Stimulated activated CD8-positive, alpha-beta memory T cell treated with anti-CD3 and anti-CD28 coated beads, Interleukin-7, amount 100 ng/mL, for 4 hours (primary cell): ENCODE measurements at places on chromosomes 7 and 10.
A peak's percentile ranks its signal among the peaks of the same experiment; 100 is the strongest.

GRCh38 chr10:114285961-114286441 is 46.9 kb downstream of the VWA2 start:
- no peak for DNase-seq

GRCh38 chr10:8039321-8039881 is 15.1 kb upstream of the GATA3 start:
- no peak for DNase-seq

- DNase-seq: no peak
These were observed 63.6 kb upstream of the IGFBP3 start for GRCh38 chr7:45984386-45985295.

DNA sequence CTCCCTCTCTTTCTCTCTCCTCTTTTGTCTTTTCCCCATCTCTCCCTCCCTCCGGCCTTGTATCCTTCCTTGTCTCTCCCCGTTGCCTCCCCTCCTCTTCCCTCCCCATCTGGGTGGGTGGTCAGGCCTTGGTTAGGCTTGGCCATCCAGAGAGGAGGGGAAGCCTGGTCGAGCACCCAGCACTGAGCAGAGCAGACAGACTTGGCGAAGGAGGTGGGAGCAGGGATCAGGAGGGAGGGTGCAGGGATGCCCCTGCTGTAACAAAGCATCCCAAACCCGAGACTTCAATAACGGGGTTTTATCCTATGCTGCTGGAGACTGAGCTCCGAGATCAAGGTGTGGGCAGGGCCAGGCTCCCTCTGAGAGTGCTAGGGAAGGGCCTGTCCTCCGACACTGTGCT is 97.3 kb downstream of the PAXIP1 start:
- no peak for DNase-seq

DNA sequence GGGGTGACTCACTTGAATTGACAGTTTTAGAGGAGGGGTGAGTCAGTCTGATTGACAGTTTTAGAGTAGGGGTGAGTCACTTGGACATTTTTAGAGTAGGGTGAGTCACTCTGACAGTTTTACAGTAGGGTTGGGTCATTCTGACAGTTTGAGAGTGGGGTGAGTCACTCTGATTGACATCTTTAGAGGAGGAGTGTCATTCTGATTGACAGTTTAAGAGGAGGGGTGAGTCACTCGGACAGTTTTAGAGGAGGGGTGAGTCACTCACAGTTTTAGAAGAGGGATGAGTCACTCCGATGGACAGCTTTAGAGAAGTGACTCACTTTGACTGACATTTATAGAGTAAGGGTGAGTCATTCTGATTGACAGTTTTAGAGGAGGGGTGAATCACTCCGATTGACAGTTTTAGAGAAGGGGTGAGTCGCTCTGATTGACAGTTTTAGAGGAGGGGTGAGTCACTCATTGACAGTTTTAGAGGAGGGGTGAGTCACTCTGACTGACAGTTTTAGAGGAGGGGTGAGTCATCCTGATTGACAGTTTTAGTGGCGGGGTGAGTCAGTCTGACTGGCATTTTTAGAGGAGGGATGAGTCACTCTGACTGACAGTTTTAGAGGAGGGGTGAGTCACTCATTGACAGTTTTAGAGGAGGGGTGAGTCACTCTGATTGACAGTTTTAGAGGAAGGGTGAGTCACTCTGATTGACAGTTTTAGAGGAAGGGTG is 595.9 kb downstream of the DNAJB6 start:
- no peak for DNase-seq

DNA sequence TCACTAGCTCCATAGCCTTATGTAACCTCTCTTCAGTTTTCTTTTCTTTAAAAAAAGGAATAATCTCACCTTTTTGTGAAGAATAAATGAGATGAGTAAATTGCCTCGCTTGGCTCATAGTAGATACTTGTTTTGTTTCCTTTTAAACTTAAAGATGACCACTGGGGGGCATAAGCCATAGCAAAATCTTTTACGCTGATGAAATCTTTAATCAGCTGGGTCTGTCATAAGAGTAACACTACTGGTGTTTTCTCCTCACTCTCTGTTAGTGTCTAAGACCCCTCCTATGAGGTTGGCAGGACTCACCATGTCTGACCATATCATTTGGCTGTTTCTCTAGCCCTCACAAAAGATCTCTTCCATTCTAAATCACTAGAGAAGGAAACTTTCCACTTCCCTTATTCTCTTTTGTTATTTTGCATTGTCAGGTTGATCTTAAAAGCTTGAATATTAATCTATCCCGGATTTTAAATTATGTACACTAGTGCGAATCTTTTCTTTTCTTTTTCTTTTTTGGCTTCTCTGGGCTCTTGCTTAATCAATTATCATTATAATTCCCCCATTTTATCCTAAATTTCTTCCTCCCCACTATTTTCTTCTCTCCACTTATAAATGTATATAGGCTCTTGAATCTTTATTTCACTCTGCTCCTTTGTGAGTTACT is 12.5 kb downstream of the STAG3 start:
- no peak for DNase-seq

- DNase-seq: no peak
These were observed 39.6 kb upstream of the CNPY1 start for GRCh38 chr7:155585951-155586350.

GRCh38 chr10:14571866-14572507 is 202.7 kb downstream of the FAM107B start:
- peak; percentile 44 for DNase-seq

- no peak for DNase-seq
These were observed 22.5 kb downstream of the ST8SIA6 start for GRCh38 chr10:17431871-17432311.

GRCh38 chr7:18179093-18179492 is 151.4 kb upstream of the PRPS1L1 start:
- no peak for DNase-seq

- no peak for DNase-seq
These were observed 16.0 kb downstream of the BMPER start for GRCh38 chr7:33921216-33921938.

GRCh38 chr10:90470966-90471365 is 386.9 kb downstream of the HTR7 start:
- DNase-seq: no peak

GRCh38 chr7:106075937-106076336 is 36.2 kb downstream of the SYPL1 start:
- DNase-seq: no peak

- DNase-seq: no peak
These were observed 128.1 kb upstream of the NANOS1 start for GRCh38 chr10:118901380-118901779.

DNA sequence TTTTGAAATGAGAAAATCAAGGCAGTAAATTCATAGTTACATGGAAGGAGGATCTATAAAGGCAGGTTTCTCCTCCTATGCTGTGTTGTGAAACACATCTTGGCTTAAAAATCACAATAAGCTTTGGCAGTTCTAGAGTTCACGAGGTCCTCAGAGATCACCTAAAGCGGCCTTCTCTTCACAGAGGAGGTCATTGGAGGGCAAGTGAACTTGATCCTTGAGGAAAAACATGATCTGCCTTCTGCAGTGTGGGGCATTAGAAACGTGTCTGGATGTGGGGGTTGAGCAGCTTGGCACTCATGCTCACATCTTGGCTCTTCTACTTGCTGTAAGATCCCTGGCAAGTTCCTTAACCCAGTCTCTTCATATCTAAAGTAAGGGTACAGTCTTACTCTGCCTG is 96.1 kb upstream of the BMPER start:
- no peak for DNase-seq

DNA sequence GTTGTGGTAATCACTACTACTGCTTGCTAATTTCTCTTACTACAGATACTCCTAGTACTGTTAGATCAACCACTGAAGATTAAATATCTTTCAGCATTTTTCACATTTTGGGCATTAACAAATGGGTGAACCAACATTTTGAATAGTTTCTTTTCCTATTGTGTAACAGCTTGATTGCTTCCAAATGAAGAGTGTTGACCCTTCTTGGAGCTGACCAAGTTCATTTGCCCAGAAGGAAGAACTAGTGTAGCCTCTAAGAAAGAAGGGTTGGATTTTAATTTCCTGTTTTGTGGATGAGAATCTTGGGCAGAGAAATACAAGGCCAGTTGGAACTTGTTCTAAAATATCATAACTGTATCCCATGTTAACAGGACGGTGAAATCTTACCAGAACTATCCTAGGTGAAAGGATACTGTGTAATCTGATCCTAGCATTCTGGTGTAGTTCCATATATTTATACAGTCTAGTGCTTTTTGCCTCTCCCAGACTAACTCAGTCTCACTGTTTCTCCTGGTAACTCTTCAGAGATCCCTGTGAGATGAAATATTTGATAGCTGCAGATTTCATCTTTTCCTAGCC is 37.3 kb downstream of the SND1 start:
- DNase-seq: no peak

- no peak for DNase-seq
These were observed 33.5 kb upstream of the PDZD8 start for GRCh38 chr10:117408436-117409384.

- no peak for DNase-seq
These were observed 290.2 kb downstream of the C7orf25 start for GRCh38 chr7:42621543-42622219.

- no peak for DNase-seq
These were observed 132.1 kb downstream of the PLCE1 start for GRCh38 chr10:94125856-94126255.
